ENCODE measurements at places on chromosomes 12 and 14.

DNA sequence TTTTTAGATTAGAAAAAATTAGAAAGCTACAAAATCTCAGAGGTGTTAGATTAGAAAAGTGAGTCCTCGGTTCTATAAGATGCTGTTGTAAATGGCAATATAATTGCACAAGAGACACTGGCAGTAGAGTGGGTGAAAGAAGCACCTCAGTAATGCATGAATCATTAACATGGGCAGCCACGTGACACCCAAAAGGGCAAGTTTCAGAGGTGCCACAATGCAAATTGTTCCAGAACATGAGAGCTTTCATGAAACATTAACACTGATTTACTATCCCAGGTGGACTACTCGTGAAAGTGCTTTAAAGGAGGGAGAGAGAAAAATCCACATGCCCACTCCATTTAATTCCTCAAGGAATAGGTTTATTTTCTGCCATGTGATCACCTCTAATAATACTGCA is 108.4 kb downstream of the PTPRR start:
- DNase-seq, result no peak

GRCh38 chr14:92686900-92687427 is 61.5 kb downstream of the LGMN start:
- peak; percentile 53 for DNase-seq

- DNase-seq, result no peak
These were observed 31.2 kb downstream of the VEZT start for GRCh38 chr12:95248604-95249360.

DNA sequence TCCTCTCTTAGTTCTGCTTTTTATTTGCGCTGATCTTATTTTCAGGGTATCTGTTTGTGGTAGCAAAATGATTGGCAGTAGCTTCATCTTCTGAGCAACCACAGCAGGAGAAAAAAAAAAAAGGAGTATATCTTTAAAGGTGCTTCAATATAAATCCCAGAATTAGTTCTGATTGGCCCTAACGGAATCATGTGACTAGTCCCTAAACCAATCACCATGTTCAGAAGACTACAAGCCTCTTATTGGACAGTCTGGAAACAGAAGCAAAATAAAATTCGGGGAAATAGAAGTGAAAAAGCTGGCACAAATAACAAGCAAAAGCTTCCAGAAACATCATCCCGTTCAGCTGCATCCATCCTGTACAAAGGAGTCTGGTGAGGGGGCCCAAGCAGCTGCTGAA is 49.9 kb upstream of the PTPRO start:
- DNase-seq, result no peak

- DNase-seq, result no peak
These were observed 11.2 kb downstream of the BCAT1 start for GRCh38 chr12:24937553-24938244.

GRCh38 chr12:67928621-67929383 is 60.4 kb upstream of the IFNG-AS1 start:
- no peak for DNase-seq
